ENCODE measurements at places on chromosomes 7 and 10.

GRCh38 chr7:90178679-90179278, 24.5 kb downstream of the STEAP1 start:
- DNase-seq: peak; percentile 59

- DNase-seq: no peak
Measured at GRCh38 chr10:91467114-91467513, 57.0 kb downstream of the HECTD2 start.

- no peak for DNase-seq
Measured at GRCh38 chr10:72695496-72695895, 3.6 kb downstream of the MCU start.

- DNase-seq: no peak
Measured at GRCh38 chr10:110528224-110528996, 30.7 kb downstream of the DUSP5 start.

GRCh38 chr7:87119581-87119980, 32.7 kb upstream of the DMTF1 start:
- DNase-seq: peak; percentile 5

DNA sequence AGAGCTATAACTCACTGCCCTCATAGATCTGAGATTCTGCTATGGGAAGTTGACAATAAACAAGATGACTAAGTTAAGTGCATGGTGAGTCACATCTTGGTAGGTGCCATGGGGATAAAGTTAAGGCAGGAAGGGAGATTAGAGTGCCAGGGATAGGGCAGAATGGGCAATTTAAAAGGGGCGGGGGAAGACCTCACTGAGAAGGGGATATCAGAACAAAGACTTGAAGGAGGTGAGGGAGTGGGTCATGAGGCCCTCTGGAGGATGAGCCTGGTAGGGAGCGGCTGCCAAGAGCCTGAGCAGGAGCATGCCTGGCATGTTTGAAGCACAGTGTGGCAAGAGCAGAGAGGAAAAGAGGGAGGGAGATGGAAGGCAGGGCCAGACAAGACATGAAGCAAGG, 34.8 kb upstream of the INMT start:
- DNase-seq: no peak

DNA sequence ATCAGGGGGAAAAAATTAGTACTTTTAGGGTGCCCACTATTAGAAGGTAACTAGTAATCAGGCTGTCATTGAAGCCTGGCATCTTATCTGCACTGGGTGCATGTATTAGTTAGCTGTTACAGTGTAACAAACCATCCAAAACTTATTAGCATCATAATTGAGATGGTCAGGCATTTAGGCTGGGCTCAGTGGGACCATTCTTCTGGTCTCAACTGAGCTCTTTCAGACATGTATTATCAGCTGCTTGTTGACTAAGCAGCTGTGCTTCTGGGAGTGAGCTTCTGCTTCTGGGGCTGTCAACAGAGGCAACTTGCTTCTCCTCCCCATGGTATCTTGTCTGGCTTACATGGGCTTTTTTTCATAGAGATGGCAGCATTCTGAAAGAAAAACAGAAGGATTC, 154.0 kb upstream of the ZNF92 start:
- no peak for DNase-seq

- no peak for DNase-seq
Measured at GRCh38 chr7:71286924-71287323, 155.0 kb downstream of the GALNT17 start.

GRCh38 chr10:77530011-77530410, 107.6 kb downstream of the KCNMA1 start:
- no peak for DNase-seq

- DNase-seq: no peak
Measured at GRCh38 chr7:100071018-100071723, 10.4 kb downstream of the ZNF3 start.

DNA sequence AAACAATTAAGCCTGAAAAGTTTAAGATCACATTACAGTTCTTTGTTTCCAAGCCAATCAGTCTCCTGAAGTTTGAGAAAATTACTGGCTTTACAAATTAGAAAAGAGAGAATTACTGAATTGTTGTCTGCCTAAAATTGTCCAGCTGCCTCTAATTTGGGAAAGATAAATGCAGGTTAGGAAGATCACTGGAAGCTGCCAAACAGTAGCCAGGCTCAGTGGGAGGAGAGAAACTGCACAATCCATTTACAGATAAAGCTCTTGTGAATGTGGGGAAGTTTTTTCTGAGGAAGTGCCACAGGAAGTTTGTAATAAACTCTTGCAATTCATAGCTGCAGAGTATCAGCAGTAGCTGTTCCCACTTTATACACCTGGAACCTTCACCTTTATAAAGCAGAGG, 100.7 kb downstream of the IQUB start:
- no peak for DNase-seq

DNA sequence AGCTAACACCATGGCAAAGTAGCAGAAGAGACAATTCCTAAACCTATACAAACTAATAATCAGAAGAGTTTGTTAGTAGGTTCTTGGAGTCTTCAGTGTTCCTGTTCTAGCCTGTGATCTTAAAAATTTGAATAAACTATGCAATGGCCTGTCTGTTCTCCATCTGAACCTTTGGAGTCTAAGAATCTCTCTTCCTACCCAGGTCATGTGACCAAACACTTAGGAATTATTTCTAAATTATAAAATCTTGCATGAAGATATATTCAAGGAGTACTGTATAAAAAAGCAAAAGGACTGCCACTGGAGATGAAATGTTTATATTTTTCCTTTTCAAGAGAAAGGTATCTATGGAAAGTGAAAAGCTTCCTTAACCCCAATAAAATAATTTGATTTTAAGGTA, 2.4 kb downstream of the MKI67 start:
- DNase-seq: no peak

- no peak for DNase-seq
Measured at GRCh38 chr7:137636376-137636775, 210.4 kb downstream of the DGKI start.

GRCh38 chr10:51643734-51644133, 55.7 kb downstream of the CSTF2T start:
- no peak for DNase-seq

- DNase-seq: no peak
Measured at GRCh38 chr7:157775021-157775559, 438.3 kb downstream of the DNAJB6 start.

GRCh38 chr10:120205368-120206018, 251.5 kb upstream of the PLPP4 start:
- DNase-seq: no peak

GRCh38 chr10:82319562-82319961, 444.6 kb downstream of the NRG3 start:
- no peak for DNase-seq

GRCh38 chr10:69317626-69318105, 39.4 kb downstream of the HK1 start:
- DNase-seq: no peak

GRCh38 chr10:32163071-32163761, 107.0 kb upstream of the KIF5B start:
- DNase-seq: peak; percentile 36

DNA sequence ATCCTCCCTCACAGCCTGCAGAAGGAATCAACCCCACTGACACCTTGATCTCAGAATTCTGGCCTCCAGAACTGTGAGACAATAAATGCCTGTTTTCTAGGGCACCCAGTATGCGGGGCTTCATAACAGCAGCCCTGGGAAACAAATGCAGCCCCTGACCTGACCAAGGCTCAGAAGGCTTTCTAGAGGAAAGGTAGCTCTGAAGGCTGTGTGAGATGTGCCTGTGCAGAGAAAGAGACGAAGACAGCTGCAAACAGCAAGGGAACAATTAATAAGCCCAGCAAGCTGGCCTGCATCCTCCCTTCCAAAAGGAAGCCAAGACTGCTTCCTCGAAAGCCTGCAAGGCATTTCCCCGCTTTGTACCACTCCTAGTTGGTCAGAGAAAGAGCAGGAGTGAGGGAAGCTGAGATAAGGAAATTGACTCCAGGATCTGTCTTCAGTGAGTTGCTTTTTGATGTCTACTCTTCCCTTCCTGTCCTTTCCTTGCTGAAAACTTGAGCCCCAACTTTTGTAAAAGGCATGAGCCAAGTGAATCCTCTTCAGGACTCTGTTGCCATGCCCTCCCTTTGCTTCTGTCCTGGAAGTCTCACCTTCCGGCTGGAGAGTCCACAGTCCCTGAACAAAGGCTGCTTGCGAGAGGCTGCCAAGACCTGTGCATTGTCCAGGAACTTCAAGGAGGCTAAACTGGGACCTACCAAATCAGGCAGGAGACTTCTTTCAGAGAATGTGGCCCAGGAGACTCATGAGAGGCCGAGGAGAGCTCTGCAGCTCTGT, 71.2 kb upstream of the ARID5B start:
- no peak for DNase-seq

DNA sequence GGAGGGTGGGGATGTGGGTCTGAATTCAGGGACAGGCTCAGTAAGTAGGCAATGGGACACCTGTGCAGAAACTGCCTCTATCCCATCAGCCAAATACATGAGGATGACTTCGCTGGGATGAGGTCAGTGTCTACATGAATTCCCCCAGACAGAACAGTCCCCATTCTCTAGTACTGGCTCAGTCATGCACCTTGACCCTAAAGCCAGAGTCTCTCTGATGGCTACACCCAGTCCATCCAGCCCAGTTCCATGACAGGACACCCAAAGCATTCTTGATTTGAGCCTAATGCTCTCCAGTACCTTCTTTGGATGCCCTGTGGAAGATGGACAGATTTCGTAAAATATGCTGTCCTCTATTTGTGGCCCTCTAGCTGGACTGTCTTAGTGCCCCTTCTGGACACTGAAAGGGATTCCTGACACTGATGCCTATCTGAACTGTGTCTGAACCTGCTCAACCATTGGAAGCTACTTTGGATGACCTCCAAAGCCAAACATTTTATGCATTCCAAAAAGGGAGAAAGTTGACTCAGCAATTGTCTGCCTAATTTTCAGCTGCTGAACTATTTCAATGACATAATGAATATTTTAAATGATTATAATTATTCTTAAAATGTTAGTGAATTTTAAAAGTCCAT, 14.6 kb downstream of the SFRP4 start:
- DNase-seq: peak; percentile 60

- DNase-seq: no peak
Measured at GRCh38 chr10:103282961-103283360, 6.0 kb downstream of the INA start.

DNA sequence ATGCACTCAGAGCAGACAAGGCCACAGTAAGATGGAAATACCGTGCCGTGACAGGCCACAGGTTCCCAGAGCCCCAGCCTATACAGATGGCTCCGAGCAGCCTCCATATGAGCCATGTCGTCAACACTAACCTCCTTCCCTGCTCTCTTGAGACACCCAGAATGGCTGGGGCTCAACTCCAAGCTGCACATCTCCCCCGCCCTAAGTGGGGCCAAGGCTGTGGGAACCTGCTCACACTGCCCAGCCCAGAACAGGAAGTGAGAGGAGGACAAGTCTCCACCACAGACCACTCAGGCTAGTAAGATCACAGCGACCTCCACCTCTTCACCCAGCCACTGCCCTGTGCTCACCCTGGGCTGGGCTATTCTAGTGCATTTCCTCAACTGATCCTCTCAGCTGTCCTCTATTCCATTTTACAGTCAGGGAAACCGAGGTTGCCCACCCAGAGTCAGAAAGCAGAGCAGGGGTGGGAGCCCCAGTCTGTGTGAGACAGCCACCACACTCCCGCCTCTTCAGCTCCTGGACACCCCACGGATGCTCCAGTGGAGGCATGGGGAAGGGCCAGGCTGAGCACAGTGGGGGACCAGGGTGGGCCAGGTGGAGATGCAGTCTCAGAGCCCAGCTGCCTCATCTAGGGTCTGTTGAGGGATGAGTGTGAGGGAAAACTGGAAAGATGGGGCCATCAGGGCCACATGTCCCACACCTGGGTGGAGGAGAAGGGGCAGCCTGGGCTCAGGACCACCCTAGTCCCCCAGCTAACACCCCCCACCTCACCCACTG, 11.6 kb downstream of the GRID1 start:
- no peak for DNase-seq

- peak; percentile 60 for DNase-seq
Measured at GRCh38 chr7:155198901-155199845, 98.5 kb upstream of the INSIG1 start.

DNA sequence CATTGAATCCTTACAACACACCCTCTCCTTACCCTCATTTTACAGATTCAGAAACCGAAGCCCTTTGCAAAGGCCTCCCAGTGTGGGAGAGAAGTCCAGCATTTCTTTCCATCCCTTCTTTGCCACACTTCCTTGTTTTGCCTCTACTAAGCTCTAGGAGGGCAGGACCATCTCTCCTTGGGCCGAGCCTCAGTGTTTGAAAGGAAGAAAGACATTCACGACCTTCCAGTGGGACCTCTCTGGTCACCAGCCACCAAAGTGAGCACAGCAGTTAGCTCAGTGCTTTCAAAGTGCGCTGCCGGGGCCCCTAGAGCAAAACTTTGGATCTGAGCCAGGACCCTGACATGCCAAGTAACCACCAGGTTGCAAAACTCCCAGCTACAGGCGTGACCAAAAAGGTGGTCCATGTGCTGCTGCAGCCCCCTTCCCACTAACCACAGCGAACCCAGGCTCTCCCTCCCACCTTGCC, 12.4 kb downstream of the CTBP2 start:
- peak; percentile 30 for DNase-seq

GRCh38 chr7:101913247-101913721, 95.9 kb downstream of the CUX1 start:
- no peak for DNase-seq

DNA sequence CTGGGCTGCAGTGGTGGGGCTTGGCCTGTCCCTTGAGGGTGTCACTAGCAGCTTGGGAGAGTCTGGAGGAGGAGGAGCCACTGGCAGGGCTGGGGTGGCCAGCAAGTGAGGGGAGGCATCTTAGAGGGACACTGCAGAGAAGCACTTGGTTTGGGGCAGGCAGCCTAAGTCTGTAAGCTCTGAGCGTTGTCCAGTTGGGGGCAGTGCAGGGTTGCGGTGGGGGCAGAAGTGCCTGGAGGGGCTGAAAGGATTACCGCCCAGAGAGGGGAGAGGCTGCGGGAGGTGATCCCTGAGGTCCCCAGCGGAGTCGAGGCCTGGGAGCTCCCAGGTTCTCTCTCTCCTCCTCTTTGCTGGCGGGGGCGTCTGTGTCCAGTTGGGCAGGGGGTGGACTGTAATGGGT, 7.4 kb downstream of the ADCYAP1R1 start:
- no peak for DNase-seq

GRCh38 chr7:26590709-26591108, 273.7 kb downstream of the SKAP2 start:
- no peak for DNase-seq

GRCh38 chr10:122703483-122704448, 4.1 kb upstream of the C10orf120 start:
- peak; percentile 92 for DNase-seq
